Stimulated activated CD4-positive, alpha-beta T cell treated with anti-CD3 and anti-CD28 coated beads, TNF-alpha, amount 100 ng/mL, for 48 hours (primary cell): ENCODE measurements at places on chromosomes 12 and 14.
A peak's percentile ranks its signal among the peaks of the same experiment; 100 is the strongest.

DNA sequence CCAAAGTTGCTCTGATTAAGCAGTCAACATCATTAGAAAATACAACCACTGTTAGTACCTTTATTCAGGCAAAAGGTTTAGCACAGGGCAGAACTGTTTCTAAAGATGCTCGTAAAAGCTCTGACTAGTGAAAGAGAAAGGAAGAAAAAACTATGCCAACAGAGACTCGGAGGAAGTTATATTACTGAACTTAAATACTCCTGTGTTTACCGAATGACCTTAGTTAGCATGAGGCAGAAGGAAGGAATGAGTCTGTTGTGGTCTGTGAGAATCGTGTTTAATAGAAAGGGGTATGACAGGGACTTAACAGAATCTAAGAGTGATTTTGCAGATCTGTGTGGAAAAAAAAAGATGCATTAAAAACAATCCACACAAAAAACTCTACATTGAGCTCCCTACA, 84.1 kb upstream of the OVCH1 start:
- no peak for DNase-seq

- no peak for DNase-seq
These were observed 12.3 kb upstream of the TMED10 start for GRCh38 chr14:75188520-75189268.

- DNase-seq, result no peak
These were observed at the start of gene RNASE8 for GRCh38 chr14:21057803-21058675. RNASE8 (plus strand) TSS chr14:21057822; CDS start chr14:21057893, 71 bp downstream.

DNA sequence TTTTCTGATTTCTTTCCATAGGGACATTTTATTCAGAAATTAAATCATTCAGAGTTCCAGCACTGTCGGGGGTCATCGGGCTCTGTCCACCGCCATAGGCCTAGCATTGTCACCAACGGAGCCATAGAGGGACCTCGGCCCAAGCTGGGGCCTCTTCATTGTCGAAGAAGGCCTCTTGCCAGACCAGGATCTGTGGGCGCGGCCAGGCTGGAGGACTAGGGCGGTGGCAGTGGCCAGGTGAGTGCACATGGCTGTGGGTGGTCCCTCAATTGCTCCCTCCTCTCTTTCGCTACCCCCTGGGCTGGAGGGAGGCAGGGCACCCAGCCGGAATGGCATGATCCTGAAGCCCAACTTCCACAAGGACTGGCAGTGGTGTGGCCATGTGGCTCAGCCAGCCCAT, 10.6 kb upstream of the SPSB2 start:
- no peak for DNase-seq

- DNase-seq, result no peak
These were observed 4.0 kb upstream of the SYNDIG1L start for GRCh38 chr14:74429991-74430390.

GRCh38 chr12:52792185-52793029, 3.5 kb downstream of the KRT3 start:
- no peak for DNase-seq

DNA sequence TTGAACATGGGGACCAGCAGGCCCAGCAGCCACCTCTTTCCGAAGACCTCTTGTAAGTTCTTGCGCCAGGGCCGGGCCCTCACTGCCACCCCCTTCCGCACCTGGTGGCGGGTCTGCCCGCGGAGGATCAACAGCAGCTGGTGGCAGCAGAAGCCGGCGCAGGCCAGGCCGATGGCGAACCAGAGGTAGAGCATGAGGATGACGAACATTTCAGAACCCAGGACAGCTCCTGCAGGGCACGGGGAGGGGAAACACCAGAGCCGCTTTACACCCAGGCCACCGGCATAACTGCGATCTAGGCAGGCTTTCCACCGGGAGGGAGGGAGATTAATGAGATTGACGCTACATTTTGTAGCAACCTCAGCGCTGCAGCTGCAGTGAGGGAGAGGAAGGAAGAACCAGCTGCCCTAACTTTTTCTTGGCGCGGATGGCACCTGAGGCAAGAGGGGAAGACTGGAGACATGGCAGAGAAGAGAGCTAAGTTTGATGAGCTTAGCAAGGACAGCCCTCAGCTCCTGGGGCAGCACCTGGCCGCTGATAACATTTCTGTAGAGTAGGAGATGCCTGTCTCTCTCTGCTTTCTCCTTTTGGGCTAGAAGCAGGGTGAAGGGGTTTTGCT, 7.8 kb downstream of the ZDHHC22 start:
- peak; percentile 68 for DNase-seq

DNA sequence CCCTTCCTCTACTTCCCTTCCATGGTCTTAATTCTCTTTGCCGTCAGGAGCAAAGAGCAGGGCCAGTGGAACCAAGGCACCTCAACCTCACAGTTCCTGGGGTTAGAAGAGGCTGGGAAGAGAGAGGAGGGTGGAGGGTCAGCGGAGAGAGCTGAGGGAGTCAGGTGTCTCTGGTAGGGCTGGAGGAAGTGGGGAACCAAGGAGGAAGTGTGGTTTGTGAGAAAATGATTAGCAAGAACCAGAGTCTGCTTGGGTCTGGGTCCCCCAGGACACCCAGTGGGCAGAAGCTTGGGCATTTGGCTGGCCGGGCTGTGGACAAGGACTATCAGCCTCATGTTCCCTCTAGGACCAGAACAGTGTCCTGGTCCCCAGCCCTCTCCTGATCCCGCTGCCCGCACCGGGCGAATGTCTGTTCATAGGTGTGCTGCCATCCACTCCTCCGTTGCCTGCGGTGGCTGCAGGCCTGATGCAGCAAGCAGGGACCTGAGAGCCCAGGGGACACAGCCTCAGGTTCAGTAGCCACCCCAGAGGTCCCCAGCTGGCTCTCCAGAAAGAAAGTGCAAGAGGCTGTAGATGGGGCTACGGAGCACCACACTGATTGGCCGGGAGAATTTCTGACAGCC, 2.3 kb downstream of the HOXC12 start:
- DNase-seq, result no peak

DNA sequence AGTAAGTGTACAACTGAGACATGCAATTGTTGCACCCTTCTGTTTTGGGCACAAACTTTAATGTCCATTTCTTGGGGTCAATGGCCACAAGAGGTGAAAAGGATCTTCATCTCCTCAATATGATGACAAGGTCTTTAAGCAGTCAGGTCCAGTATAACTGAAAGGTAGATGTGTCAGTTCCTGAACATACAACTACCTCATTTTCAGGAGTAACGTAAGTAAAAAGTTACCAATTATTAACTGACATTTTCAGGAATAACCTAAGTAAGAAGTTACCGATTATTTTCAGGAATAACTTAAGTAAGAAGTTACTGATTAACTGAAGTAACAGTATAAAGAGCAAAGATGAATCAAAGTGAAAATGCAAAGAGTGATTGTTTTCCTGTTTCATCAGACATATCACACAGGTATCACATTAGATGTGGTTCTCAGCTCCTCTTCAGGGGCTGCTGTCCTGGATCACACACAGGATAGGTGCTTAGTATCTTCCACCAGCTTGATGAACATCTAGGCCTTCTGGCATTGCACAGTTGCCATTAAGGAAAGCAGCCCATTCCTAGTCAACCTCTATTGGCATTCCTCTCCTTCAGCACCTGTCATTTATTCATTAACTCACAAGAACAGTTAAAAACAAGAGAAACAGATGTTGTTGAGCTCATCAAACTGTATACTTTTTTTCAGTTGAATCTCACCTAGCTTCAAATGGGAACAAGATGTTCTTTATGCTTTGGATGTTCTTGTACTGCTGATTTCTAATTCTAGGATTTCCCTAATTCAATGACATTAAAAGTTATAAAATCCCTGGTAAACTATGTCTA, 200.0 kb downstream of the FOXG1 start:
- DNase-seq, result no peak

- no peak for DNase-seq
These were observed 40.8 kb upstream of the PNMA1 start for GRCh38 chr14:73754911-73755360.

DNA sequence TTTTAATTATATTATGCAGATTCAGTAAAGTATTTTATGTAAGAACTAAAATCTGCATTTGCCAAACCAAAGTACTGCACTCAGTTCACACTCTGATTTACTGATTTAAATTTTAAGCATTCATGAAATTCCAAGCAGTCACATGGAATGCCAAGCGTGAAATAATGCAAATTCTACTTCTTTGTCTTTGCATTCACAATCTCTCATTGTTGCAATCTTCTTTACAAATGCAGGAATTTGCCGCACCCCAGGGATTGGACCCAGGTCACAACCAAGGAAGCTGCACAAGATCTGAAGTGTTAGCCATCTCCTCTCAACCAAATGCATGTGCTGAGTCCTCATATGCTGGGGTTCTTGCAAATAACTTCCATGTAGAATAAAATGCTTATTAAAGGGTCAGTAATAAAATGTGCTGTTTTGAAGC, 71.9 kb downstream of the TUNAR start:
- DNase-seq, result no peak

GRCh38 chr12:91958816-91959215, 186.8 kb downstream of the BTG1 start:
- no peak for DNase-seq

DNA sequence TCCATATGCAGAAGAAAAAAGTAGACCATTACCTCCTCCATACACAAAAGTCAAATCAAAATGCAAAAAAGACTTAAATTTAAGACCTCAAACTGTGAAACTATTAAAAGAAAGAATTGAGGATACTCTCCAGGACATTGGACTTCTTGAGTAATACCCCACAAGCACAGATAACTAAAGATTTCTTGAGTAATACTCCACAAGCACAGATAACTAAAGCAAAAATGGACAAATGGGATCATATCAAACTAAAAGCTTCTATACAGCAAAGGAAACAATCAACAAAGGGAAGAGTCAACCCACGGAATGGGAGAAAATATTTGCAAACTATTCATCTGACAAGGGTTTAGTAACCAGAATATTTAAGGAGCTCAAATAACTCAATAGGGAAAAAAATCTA, 427.9 kb downstream of the CCDC91 start:
- no peak for DNase-seq

DNA sequence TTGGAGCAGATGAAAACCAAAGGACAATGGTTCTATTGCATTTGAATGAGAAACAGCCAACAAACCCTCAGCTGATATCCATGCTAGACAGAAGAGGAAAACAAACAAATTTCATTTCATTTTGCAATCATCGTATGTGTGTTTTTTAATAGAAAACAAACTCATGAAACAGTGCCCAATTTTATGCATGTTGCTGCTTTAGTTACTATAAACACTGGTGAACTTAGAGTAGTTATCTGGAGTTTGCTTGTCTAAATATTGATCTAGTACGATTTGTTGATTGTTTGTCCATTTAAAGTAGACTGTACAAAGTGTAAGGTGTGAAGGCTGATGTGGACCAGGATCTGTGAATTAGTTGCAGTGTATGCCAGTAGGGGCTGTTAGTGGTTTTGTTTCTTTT, 166.6 kb downstream of the KITLG start:
- DNase-seq, result no peak

DNA sequence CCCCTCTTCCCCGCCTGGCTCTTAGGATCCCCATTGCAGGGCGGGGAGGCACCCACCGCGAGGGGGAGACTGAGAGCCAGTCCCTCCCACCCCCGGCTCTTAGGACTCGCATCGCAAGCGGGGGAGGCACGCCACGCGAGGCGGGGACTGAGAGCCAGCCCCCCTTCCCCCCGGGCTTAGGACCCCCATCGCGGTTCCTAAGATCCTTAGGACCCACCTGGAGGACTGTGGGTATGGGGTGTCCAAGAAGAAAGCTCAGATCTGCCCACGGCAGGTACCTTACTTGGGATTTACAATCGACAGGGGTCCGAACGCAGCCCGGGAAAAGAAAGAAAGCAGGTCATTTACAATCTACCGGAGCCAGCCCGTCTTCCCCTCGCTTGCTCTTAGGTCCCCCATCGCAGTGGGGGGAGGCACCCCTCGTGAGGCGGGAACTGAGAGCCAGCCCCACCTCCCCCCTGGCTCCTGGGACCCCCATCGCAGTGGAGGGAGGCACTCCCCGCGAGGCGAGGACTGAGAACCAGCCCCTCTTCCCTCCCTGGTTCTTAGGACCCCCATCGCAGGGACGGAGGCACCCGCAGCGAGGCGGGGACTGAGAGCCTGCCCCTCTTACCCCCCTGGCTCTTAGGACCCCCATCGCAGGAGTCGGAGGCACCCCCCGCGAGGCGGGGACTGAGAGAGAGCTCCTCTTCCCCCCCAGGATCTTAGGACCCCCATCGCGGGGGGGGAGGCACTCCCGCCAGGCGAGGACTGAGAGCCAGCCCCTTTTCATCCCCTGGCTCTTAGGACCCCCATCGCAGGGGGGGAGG, 43.7 kb downstream of the DDX11 start:
- DNase-seq, result peak; percentile 27

- DNase-seq, result no peak
These were observed 2.3 kb downstream of the MEG3 start for GRCh38 chr14:100828031-100828769.

DNA sequence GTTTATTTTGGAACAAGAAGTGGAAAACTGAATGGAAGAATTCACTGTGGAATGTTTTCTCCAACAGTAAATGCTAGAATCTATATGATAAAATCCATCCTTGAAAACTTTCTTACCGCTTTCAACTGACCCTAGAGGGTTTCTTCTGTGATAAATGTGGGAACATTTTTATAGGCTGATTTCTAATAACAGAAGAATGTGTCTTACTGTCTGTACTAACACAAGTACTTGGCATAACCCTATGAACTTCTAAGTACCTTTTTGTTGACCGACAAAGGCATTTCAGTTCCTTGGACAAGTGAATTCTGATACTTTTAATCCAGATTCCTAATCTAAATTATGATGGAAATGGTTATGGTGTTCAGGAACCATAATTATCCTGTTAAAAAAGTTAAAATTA, 1109.7 kb upstream of the FLRT2 start:
- DNase-seq, result no peak

GRCh38 chr12:110281549-110282299, 677 bp downstream of the ATP2A2 start:
- DNase-seq, result peak; percentile 8

DNA sequence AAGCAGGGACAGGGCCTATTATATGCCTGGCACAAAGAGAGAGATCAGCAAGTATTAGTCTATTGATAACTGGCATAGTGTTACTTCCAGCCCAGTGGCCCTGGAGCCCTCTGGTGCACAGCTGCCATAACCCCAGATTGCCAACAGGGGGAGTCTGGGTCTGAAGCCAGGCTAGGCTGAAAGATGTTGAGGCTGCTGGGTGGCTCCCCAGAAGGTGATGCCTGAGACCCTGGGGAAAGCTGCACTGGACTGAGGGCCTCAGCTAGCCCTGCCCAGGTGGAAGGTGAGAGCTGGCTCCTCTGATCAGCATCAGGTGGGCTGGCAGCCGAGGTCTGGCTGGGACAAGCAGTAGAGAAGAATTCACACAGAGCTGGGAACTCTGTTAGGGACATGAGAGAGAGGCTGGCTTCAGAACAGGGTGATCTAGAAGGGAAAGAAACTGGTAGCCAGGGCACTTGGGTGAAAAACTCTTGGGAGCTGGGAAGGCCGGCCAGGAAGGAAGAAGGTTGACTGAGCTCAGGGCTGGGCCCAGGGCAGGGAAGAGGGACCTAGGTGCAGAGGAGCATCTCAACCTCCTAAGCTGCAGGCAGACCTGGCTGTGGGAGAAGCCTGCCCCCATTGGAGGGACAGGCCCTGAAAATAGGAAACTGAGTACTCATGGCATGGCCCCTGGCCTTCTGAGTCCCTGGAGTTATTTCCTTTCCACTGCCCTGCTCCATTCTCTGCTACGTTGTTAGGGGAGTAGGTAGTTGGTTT, 3.9 kb downstream of the GZMH start:
- peak; percentile 52 for DNase-seq

- no peak for DNase-seq
These were observed 492.5 kb downstream of the NAV3 start for GRCh38 chr12:78323226-78323625.

GRCh38 chr12:19068137-19068536, 61.4 kb upstream of the PLEKHA5 start:
- DNase-seq, result no peak

GRCh38 chr12:16330560-16330959, 16.9 kb upstream of the MGST1 start:
- no peak for DNase-seq

- DNase-seq, result no peak
These were observed 808.7 kb downstream of the NRXN3 start for GRCh38 chr14:78978896-78979295.
